ENCODE measurements at places on chromosomes 6 and 20.

DNA sequence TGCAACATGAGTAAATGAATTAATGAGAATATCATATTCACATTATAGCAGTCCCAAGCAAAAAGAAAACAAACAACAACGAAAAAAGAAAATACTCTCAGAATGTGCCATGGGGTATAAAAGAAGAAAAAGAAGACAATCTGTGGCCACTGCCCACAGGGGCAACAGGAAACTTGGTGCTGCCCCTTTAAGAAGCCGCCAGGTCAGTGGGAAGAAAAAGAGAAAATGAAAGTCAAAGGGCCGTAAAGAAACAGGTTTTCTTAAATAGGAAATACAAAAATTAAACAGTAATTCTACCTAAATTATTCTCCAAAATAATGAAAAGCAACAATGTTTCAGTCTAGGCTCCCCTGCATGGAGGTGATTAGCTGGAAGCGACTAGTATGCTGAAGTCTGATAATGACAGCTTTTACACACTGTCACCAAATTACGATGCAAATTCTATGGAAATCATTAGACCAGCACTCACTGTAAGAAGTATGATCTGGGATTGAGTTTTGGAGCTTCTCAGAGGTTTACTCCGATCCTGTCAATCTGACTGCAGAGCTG, 23.6 kb downstream of the GMDS start:
- DNase-seq, result no peak

- DNase-seq, result no peak
Measured at GRCh38 chr20:39939241-39939865, 749.7 kb downstream of the MAFB start.

GRCh38 chr20:39010496-39010895, 48.4 kb downstream of the DHX35 start:
- no peak for DNase-seq

DNA sequence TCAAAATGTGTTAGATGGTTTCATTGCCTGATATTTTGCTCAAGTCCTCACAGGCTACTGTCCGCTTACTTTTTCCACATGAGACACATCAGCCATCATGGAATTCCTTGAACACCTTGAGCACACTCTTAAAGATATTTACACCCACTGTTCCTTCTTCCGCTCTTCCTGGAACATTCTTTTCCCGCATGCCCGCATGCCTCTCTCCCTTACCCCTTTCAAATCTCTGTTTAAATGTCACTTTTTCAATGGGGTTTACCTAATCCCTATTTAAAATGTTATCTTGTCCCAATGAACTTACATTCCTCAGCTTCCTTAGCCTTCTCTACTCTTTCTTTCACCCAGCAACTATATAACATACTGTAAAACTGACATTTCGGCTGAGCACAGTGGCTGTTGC, 503.3 kb upstream of the PTCHD4 start:
- DNase-seq, result no peak

GRCh38 chr6:159616456-159616855, 76.6 kb downstream of the SOD2 start:
- no peak for DNase-seq

GRCh38 chr6:41943456-41943855, 1.8 kb upstream of the CCND3 start:
- DNase-seq, result no peak

- DNase-seq, result no peak
Measured at GRCh38 chr20:32709632-32710121, 33.6 kb downstream of the COMMD7 start.

- peak; percentile 16 for DNase-seq
Measured at GRCh38 chr6:14454473-14454775, 336.9 kb downstream of the CD83 start.

DNA sequence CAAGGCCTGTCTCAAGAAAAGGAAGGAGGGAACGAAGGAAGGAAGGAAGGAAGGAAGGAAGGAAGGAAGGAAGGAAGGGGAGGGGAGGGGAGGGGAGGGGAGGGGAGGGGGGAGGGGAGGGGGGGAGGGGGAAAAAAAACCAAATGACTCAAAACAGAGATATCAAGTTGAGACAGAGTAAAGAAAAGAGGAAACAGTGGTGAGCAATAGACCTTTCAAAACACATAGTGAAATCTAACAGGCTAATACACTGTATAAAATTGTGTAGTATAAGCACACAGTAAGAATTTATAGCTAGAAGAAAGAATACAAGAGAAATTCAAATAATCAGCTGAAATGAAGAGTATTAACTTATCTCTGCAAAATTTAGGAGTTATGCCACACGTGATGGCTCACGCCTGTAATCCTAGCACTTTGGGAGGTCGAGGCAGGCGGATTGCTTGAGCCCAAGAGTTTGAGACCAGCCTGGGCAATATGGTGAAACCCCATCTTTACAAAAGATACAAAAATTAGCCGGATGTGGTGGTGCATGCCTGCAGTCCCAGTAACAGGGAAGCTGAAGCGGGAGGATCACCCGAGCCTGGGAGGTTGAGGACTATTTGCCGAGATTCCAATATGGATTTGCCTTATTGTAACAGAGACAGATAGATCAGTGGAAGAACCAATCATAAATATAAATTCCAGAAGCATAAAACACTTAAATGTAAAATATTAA, 123.2 kb downstream of the PRND start:
- no peak for DNase-seq

DNA sequence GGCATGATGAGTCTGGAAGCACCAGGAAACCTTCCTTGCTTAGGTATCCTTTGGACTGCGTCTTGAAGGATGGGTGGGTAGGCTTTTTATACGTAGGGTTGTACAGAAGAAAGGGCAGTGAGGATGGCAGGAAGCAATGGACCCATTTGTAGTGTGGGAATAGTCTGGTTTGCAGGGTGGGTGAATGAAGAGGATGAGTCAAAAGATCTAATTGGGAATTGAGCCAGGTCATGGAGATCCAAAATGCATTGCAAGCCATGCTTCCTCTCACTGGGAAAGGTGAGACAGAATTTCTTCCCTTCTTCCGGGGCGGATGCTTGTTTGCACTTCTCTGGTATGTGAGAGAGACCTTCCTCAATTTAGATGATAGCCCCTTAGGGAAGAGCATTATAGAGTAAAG, 10.1 kb upstream of the BTBD3 start:
- DNase-seq, result no peak

DNA sequence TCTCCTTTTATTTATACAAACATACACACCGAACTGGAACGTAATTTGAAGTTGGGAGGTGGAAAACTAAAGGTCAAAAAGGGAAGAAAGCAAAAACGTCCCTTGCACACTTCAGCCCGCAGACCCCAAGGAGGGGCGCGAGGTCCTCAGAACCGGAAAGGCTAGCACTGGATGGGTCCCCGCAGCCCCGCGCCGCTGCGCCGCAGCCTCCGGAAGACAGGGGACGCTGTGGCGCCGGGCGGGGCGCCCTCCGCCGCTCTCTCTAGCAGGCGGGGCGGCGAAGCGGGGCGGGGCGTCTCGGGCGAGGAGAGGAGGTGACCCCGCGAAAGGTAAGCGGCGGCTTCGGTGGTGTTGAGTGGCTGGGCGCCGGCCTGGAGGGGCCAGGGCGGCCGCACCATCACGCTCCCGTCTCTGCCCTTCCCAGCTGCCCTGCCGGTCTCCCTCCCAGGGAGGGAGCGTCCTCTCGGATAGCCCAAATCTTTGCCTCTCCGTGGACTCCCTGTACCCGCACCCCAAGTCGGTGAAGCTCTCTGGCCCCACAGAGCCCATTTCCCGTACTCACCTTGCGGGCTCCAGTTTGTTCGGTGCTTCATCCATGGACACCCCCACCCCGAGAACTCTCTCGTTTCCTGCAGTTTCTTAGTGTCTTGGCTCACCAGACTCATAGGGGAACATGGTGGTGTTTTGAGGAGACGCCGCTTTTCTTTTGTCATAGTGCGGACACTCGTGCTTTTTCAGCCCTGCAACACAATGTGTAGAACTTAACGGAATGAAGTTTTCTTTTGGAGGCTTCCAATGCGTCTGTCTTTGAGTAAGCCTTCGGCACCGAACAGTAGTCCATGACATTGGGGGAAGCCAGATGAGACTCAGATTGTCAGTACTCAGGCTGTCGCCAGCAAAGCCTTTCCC, at the start of gene SMIM8:
TSS of gene SMIM8 (plus strand) at position 285 of the 909 bp plus-strand sequence. CDS start 14,444 bp downstream, outside the sequence.
- DNase-seq, result peak; percentile 78

- DNase-seq, result no peak
Measured at GRCh38 chr20:62557999-62558408, 82.2 kb upstream of the GATA5 start.

- DNase-seq, result no peak
Measured at GRCh38 chr6:46850792-46851191, 57.6 kb downstream of the MEP1A start.

- DNase-seq, result no peak
Measured at GRCh38 chr20:564192-564591, 20.6 kb upstream of the CSNK2A1 start.

DNA sequence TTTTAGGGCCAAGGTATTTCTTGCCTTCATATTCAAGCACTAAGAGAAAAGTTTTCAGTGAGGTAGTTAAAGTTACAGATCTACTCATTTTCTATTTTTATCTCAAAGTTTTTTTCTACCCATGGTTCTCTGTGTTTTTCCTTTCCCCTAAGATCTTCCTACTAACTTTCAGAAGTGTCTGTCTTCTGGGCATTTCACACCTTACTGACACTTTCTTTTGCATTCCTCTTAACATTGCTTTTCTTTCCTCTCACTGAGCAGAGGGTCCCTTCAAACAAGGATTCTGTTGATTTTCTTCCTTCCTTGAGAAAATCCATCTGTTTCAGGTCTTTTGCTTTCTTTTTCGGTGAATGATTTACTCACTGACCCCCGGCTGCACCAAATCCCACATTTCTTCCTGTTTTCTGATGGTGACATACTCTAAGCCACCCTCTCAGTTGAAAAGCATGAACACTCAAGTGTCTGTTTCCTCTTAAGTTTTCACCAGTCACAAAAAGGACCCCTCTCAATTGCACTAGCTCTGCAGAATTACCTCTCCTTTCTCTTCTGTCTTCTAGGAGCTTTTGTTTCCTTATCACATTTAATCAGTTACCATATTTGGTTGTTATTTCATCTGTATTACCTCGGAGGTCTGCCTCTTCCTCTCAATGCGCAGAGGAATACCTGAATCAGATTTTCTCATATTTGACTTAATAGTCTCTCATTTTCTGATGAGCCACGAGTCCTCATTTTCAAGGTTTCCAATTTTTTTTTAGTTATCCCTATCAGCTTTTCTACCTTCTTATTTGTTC, 73.5 kb upstream of the RNF217 start:
- DNase-seq, result no peak

DNA sequence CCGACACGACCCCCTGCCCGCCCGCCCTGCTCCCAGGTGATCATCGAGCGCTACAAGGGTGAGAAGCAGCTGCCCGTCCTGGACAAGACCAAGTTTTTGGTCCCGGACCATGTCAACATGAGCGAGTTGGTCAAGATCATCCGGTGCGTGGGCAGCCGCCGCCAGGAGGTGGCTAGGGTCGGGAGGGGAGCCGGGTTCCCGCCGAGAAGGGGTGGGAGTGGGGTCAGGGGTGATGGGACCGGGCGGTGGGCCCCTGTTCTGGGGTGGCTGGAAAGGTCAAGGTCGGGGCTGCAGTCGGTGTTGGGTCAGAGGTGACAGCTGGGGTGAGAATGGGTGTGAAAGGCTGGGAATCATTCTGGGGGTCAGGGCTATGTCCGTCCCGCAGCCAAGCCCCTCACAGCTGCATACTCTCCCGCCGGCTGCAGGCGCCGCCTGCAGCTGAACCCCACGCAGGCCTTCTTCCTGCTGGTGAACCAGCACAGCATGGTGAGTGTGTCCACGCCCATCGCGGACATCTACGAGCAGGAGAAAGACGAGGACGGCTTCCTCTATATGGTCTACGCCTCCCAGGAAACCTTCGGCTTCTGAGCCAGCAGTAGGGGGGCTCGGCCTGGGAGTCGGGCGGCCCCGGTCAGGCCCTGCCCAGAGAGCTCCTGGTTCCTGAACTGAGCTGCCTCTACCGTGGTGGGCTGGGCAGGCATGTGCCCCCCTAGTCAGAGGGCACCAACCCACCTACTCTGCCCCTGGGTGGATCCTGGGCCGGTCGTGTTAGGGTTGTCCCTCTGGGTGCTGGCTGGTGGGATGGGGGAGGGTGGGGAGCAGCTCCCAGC, 1.0 kb downstream of the MAP1LC3A start:
- no peak for DNase-seq

DNA sequence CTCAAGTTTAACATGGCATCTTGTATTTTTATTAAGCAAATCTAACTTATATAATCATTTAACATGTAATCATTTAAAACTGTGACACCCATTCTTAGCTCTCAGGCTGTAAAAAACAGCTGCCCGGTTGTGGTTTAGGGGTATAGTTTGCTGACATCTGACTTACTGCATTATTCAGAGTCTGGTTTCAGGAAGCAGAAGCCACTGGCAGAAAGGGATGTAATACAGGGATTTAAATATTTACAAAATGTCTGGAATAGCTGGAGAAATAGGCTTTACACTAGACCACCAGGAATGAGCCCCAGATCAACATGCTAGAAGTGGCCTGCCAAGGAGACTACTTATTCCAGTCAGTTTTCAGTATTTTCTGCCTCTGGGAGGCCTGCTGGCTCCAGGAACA, 421.1 kb downstream of the CD109 start:
- no peak for DNase-seq

- DNase-seq, result no peak
Measured at GRCh38 chr6:49155316-49155715, 307.7 kb downstream of the MMUT start.

- DNase-seq, result no peak
Measured at GRCh38 chr6:63584566-63584965, 12.3 kb downstream of the LOC128125822 start.

DNA sequence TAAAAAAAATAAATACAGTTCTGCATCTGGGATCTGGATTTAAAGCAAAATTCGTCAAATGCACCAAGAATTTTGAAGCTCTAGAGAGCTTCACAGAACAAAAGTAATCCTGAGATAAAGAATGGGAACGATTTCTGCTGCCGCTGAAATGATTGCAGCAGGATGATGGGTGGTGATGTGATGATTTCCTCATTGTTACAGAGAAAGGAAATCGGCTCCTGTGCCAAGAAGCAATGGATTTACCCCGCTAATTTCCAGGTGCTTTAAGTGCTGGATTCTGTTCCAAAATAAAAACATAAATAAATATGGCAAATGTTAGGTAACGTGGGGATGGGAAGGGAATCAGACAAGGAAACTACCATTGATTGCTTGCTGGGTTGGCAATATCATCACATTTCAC, 1067.9 kb upstream of the MAP3K7 start:
- DNase-seq, result no peak

GRCh38 chr6:20402342-20403069, 827 bp downstream of the E2F3 start:
- peak; percentile 23 for DNase-seq

GRCh38 chr6:66328200-66328599, 621.2 kb upstream of the EYS start:
- DNase-seq, result no peak

GRCh38 chr20:44541992-44542391, 20.1 kb upstream of the SERINC3 start:
- DNase-seq, result no peak

DNA sequence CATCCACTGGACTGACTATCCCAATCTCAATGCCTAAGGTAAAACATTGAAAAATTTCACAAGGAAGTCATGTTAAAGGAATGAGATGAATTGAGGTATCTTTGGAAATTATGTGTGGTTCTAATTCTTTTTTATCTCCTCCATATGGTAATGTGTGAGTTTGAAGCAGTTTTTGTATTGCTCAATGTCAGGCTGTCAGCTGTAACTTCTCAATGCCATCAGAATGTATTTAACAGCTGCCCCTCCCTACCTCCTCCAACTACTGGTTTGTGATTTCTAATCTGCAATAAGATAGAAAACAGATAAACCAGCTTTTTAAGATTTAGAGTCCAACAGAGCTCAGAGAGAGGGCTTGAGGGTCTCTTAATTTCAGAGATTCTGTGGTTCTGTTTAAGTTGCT, 1005.8 kb upstream of the ADGRB3 start:
- no peak for DNase-seq

Data from activated gamma-delta T cell treated with anti-CD3 and anti-CD28 coated beads, Interleukin-2, amount 50 U/mL, for 16 hours (primary cell).